ENCODE measurements at places on chromosomes 2 and 18. TPM values are rescaled to one million over a fixed set of nuclear protein-coding genes. Genes with fewer than 3 reads are reported as not detected.

The GKN2 gene
- polyA plus RNA-seq: not detected

The FEV gene
- polyA plus RNA-seq: not detected

The EPHA4 gene
- 8.3 TPM for polyA plus RNA-seq

DNA sequence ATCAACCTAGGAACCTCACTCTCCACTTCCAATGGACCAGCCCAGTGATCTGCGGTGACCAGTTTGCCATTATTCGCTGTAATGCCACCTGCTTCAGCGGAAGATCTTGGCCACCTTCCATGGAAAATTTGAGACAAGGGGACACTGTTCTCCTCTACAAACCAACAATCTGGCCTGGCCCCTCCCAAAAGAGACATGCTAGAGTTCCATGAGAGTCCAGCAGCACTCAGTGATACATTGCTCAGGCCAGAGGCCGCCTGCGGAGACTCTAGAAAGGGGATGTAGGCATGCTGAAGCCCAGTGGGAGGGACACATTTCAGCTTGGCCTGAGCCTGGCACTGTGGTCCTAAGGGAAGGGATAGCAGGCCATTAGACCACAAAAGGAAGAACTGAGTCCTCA lies 58.3 kb downstream of the COL6A3 start:
- DNase-seq: no peak

DNA sequence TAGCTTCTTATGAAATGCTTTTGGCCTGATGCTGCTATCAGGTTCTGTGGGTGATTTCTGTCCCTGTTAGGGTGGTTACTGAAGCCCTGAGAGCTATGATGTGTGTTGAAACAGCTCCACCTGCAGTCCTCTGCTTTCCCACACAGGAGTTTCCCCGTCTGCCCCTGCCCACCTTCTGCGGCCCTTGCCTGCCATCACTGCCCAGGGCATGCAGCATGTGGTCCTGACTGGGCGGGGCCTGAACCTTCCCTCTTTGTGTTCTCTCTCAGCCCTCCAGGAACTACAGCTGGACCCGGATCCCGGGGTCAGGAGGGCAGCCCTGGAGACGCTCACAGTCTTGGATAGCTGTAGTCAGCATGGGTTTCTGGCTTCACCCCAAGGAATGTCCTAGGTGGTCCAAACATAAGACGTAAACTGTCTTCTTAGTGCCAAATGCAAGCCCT lies 21.4 kb downstream of the HJURP start:
- DNase-seq: no peak

- no peak for DNase-seq
Observed at GRCh38 chr2:122191331-122191730, 435.9 kb downstream of the TSN start.

- no peak for DNase-seq
Observed at GRCh38 chr2:111048856-111049768, 71.6 kb upstream of the BCL2L11 start.

DNA sequence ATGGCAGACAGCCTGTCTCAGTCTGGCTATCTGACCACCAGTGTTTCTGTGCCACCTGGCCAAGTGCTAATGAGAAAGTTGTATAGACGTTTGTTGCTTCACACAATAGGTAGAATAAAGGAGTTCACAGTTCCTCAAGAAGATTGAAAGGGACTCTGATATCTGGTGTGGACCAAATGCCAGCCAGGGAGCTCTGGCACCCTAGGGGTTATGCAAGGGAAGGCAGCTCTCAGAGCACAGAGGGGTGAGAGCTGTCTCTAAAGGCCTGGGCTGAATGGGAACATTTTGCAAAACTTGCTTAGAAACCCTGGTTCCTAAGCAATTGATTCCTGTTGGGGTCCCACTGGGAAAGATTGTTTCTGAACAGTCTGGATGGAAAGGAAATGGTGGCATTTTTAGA lies 553.8 kb downstream of the EPHA4 start:
- no peak for DNase-seq

DNA sequence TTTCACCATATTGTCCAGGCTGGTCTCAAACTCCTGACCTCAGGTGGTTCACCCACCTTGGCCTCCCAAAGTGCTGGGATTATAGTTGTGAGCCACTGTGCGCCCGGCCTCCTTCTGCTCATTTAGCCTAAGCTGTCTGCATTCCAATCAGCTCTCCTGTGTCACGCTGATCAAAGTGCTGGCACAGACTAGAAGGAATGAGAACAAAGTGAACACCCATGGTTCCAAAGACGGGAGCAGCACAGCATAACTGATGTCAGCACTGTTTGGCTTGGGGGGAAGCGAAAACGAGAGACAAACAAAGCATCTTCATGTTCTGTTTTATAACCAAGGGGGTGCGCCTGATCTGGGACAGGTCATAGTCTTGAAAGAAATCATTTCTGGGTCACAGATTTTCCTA lies 43.3 kb downstream of the DIPK1C start:
- no peak for DNase-seq

GRCh38 chr2:5538772-5539171 lies 153.4 kb upstream of the SOX11 start:
- DNase-seq: no peak

Measured in naive thymus-derived CD4-positive, alpha-beta T cell (primary cell).